ENCODE measurements at places on chromosomes 7 and 10.

DNA sequence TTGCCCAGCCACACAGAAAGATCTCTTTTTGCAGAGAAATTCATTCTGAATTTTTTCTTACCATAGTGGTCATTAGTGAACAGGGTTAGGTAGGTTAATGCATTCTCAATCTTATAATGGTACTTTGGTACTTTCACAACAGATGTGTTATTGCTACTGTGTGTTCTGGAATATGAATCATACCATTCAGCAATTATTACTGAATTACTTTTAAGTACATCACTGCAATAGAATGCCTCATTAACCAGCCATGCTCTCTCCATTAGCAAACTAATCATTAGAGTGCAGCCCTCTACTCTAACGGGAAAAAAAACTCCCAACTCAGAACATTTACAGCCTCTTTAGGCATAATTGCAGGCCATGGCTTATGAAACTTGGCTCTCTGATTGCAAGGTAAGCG is 102.1 kb downstream of the DOCK4 start:
- DNase-seq, result no peak

DNA sequence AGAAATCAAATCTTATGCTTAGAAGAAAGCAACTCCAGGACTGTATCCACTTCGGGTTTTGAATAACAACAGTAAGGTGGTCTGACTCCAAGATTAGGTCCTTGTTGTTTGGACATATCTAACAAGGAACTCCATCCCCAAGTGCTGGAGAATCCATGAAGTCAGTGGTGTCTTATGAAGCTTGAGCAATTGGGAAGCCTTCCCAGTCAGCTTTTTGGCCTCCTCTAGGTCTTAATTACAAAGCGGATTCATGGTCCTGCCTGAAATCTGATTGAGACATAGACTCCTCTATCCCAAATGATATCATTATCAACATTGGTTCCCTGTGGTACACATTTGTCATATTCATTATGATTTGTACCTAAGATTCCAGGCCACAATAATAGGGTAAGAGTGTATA is 642.6 kb downstream of the AUTS2 start:
- no peak for DNase-seq

DNA sequence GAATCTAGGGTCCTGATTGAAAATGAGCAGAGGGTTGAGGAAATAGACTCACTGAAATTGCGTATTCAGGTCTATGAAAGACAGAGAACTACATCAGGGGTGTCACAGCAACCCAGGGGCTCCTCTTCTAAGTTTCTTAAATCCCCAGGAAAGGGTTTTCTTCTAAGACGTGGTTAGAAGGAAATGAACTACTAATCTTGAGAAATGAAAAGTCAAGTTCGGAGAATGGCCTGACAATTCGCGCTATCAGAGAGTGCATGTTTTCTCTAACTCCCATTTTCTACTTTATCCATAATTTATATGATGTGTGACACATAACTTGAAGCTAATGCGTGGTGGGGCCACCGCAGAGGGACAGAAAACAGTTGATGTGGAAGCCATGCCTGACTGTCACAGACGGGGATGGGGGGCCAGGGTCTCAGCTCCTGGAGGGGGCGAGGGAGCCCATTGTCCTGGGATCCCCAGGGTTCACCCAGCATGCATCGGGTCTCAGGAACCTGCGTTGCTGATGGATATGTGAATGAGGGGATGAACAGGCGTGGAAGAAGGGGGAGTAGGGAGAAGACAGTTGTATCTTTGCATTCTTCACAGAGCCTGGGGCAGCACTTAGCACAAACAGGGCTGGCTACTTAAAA is 86.3 kb downstream of the PTPRE start:
- no peak for DNase-seq

DNA sequence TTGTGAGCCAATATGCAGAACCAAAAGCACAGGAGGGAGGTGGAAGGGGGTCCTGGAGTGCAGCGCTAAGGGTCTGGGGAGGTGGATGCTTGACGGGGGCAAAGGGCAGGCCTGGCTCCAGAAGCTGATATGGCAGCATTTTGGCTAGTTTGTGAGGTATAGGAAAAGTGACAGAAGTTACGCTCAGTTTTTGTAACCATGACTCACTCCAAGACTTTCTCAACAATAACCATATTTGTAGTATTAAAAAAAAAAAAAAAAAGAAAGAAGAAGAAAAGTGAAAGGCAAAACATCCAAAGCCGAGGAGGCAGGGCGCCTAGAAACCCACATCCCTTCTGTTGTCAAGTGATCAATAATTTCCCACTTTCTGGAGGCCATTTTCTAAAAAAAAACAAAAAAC is 92.3 kb downstream of the RNF216 start:
- no peak for DNase-seq

DNA sequence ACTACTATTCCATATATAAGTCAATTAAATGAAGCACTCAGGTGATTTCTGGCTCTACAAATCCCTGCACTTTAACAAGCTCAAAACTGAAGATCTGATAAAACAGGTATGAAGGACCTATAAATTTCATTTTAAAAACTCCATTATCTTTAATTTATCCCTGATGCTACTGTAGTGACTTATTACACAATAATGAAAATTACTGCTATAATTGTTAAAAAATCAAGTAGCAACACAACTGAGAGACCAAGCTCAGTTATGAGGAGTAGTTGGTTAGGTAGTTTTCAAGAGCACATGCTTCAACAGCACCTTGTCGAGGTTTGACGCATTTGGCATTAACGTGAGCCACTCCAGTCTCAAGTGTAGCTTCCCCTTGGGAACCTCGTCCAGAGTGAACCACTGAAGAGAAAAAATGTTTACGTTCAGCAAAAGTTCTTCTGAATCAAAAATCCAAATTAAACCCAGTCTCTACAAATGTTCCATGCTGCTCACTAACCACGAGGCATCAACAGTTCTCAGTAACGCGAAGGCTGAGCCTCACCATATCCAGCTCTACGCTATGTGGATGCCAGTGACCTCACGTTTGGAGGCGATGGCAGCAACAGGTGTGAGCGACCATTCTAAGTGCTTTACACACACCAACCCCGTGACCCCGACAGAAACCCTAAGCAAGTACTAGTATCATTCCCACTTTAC is 55.3 kb upstream of the NCAPG2 start:
- no peak for DNase-seq

GRCh38 chr7:112708236-112708635 is 82.0 kb downstream of the TMEM168 start:
- DNase-seq, result peak; percentile 40

- DNase-seq, result no peak
Measured at GRCh38 chr10:51705774-51706173, 6.4 kb upstream of the CSTF2T start.

- no peak for DNase-seq
Measured at GRCh38 chr7:29287366-29287765, 92.8 kb downstream of the CHN2 start.

DNA sequence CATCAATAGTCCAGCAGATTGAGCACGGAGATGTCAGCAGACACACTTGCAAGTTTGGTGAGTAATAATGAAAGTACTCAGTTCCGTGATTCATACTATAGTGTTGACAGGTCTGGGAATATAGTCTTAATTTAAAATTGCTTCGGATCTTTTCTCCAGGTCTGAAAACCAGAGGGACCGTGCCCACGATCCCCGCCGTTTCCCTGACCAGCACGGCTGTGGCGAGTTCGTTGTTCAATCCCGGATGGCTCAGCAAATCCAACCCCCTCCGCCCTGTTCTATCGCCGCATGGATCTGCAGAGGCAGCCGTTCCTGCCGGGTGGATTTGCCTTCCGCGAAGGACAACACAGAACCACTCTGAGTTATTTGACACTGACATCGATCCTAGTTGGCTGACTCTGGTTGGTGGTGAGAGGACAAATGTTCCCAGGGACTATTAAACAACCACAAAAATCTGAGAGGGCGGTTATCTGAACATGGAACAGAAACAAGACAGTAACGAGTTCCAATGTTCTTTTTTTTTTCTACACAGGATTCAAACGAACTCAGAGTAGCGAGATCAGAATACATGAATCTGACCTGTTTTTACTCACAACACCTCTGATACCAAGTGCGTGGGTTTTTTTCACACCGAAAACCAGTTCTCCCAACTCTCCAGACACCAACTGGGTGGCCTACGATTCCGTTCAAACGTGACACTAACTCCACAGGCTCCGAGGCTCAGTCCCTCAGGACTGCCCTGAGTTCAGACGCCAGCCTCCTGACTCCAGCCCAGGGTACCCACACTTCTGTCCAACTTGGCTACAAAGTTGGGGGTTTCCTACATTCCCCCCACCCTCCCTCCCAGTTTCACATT is 52.7 kb downstream of the RBM17 start:
- DNase-seq, result peak; percentile 33

GRCh38 chr10:77932016-77932715 is 5.6 kb upstream of the DLG5 start:
- no peak for DNase-seq

DNA sequence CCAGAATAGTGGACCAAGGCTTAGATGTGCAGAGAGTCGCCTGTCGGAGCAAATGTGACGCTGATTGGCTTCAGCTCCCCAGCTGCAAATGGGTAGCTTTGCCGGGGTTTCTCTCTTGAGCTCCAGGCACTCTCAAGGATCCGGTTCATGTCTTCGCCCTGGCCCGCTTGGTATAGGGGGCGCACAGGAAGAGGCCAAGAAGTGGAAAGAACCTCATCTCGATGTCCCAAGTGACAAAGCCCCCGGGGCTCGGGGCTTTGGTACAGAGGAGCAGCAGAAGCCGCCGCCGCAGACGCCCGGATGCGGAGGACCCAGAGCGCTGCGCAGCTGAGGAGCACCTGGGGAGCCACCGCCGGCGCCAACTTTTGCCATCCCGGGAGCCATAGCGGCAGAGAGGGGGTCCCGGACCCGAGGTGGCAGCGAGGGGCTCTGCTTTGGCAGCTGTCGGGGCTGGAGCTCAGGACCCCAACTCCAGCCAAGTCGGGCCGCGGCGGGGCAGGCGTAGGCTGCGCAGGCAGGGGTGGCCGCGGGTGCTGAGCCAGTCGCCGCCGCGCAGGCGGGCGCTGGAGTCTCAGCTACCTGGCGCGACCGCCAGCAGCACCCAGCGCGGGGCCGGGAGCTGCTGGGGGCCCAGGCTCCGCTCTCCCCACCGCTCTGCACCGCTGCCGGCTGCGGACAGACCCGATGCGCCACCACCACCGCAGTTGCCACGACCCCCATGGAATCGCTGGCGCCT is 466.6 kb downstream of the XPNPEP1 start:
- DNase-seq, result peak; percentile 67

- DNase-seq, result no peak
Measured at GRCh38 chr10:113001599-113002448, 51.8 kb downstream of the TCF7L2 start.

DNA sequence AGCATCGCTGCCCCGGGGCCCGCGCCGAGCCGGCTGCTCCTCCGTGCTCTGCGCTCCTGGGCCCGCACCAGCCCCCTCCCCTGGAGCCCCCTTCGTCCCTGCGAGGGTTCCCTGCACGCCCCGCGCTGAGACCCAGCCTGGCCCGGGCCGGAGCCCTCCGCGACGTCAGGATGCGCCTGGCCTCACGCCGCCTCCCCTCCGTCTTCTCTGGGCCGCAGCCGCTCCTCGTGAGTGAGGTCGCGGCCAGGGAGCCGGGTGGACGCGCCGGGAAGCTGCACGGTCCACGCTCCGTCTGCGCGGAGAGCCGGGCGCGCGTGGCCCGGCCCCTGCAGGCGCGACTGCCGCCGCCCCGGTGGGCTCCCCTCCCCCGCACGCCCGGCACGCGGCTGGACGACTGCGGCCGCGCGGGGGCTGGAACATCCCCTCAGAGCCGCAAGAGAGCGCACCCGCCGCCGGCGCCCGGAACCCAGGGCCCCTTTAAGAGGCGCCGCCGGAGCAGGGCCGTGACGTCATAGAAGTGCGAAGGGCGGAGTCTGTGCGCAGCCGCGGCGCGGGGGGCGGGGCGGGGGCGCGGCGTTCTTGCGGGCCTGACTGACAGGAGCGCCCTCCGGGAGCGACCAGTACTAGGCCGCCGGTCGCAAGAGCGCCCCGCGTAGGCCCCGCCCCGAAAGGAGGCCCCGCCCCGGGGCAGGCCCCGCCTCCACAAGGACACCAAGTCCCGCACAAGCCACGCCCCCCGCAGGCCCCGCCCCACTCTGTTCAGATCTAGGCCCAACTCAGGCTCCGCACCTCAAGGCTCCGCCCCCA is 507 bp upstream of the INPP5A start:
- peak; percentile 99 for DNase-seq

GRCh38 chr10:88067737-88068136 is 204.3 kb downstream of the PTEN start:
- DNase-seq, result no peak

DNA sequence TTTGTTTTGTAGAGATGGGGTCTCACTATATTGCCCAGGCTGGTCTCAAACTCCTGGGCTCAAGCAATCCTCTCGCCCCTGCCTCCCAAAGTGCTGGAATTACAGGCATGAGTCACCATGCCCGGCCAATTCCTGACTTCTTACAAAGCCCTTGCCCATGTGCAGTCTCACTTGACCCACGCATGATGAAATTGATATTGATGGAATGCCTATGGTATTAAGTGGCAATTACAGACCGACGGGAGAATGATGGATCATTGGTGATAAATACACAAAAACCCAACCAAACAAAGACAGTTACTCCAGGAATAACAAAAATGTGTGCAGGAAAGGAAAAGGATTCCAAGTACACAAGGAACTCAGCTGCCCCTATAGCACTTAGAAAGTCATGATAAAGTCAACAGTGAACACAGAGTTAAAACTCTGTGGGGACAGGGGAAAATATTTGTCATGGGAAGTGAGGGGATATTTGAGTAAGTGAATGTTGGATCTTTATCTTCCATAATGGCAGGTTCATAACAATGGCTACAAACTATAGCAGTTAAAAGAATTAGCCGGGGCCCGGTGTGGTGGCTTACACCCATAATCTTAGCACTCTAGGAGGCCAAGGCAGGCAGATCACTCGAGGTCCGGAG is 21.6 kb downstream of the HIP1 start:
- DNase-seq, result no peak

DNA sequence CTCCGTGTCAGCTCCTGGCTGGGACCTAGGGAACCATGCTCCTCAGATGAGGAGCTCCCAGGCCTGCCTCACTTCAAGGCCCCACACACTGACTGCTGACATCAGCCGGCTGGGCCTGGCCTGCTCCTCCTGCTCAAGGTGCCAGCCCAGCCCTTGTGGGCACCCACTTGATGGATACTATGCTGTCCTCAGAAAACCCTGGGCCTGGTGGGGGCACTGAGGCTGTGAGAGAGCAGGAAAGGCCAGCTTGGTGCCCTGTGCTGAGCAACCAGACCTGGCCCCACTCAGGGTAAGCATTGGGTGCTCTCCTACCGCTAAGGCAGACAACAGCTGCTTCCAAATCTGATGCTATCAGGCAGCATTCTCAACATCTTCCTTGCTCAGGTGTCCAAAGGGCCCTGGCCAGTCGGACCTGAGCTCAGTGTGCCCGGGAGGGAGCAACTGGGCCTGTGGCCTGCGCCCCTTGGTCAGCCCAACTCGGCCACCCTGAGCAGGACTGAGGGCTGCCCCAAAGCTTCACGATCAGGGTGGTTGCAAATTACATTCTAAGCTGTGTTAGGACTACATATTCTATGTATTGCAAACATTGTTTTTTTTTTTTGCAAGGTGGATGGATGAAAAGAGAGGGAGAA is 21.9 kb upstream of the ANTXRL start:
- DNase-seq, result no peak

DNA sequence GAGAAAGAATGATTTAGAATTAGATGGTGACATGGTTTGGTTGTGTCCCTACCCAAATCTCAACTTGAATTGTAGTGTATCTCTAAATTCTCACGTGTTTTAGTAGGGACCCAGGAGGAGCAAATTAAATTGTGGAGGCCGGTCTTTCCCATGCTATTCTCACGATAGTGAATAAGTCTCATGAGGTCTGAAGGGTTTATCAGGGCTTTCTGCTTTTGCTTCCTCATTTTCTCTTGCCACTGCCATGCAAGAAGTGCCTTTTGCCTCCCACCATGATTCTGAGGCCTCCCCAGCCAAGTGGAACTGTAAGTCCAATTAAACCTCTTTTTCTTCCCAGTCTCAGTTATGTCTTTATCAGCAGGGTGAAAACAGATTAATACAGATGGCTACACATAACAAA is 167.4 kb upstream of the SVIL start:
- no peak for DNase-seq
